ENCODE measurements at places on chromosomes 5 and 9.
A peak's percentile ranks its signal among the peaks of the same experiment; 100 is the strongest.

- no peak for DNase-seq
Observed at GRCh38 chr5:137245438-137245837, 253.7 kb downstream of the SPOCK1 start.

GRCh38 chr5:135824541-135825041 is 9.9 kb upstream of the SLC25A48 start:
- no peak for DNase-seq

DNA sequence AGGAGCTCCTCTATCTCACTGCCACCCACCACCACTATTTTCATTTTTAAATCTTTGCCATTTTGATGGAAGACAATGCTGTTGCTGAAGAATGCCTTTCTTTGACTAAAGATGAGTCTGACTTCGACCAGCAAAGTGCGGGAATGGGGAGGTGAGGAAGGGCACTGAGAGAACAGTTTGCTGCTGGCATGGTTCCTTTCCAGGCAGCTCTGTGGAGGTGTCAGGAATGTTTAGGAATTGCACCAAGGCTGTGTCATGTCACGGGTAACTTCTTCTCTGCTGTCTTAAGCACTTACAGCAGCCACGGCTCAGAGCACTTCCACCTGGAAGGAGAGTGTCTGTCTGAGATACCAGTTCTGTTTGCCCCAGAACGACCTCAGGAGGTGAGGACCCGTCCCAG is 41.4 kb upstream of the SHB start:
- DNase-seq: no peak

GRCh38 chr5:96253140-96253539 is 179.9 kb downstream of the PCSK1 start:
- no peak for DNase-seq

GRCh38 chr5:1412163-1412562 is 33.1 kb downstream of the SLC6A3 start:
- DNase-seq: no peak

DNA sequence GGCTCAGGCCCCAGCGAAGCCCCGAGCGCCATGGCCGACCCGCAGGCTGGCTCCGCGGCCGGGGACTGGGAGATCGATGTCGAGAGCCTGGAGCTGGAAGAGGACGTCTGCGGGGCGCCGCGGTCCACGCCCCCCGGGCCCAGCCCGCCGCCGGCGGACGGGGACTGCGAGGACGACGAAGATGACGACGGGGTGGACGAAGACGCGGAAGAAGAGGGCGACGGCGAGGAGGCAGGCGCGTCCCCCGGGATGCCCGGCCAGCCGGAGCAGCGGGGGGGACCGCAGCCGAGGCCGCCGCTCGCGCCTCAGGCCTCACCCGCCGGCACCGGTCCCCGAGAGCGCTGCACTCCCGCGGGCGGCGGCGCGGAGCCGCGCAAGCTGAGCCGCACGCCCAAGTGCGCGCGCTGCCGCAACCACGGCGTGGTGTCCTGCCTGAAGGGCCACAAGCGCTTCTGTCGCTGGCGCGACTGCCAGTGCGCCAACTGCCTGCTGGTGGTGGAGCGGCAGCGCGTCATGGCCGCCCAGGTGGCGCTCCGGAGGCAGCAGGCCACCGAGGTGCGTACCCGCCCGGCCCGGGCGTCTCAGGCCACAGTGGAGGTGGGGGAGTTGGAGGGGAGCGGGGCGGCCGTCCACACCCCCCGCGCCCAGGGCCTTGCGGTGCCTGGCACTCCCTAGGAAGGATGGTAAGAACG is 1.6 kb downstream of the DMRT2 start:
- no peak for DNase-seq

DNA sequence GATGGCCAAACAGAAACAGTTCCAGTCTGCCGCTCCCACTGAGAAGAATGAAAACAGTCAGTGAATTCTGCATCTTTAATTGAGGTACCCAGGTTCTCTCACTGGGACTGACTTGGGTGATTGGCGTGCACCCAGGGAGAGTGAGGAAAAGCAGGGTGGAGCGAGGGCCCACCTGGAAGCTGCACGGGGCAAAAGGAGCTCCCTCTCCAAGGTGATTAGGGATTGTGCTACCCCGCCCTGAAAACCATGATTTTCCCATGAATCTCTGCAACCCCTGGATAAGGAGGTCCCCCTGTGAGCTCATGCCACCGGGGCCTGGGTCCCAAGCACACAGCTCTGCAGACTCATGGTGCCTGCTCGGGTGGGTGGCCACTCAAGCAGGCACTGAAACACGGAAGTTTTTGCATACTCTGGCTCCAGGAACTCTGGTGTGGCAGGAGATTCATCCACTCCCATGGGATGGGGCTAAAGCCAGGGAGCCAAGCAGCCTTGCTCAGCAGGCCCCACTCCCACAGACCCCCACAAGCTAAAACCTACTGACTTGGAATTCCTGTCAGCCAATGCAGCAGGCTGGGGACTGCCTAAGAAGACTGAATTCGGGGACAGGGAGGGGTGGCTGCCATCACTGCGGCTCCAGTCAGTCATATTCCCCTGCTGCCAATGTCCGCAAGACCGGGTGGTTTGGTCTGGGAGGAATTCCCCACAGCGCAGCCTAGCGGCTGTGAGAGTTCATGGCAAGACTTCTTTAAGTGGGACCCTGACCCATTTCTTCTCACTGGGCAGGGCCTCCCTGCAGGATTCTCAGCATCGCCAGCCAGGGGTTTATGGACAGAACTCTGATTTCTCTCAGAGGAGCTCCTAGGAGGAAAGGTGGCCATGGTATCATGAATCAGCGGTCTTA is 652.2 kb upstream of the RGMB start:
- no peak for DNase-seq

DNA sequence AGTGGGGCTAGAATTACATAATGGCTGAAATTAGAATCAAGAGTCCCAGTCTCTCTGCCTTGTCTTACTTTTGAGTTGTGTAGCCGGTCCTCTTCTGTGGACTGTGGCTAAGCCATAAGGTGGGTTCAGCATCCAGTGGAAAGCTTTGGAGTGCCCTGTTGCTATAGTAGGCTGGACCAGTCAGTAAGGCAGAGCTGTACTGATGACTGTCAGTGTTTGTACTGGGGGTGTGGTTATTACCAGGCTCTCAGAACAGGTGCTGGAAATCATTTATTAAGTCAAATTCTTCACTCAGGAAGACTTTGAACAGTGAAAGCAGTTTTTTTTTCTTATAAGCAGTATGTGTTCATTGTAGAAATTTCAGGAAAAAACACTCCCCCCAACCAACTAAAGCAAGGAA is 129.4 kb downstream of the ZSWIM6 start:
- no peak for DNase-seq

DNA sequence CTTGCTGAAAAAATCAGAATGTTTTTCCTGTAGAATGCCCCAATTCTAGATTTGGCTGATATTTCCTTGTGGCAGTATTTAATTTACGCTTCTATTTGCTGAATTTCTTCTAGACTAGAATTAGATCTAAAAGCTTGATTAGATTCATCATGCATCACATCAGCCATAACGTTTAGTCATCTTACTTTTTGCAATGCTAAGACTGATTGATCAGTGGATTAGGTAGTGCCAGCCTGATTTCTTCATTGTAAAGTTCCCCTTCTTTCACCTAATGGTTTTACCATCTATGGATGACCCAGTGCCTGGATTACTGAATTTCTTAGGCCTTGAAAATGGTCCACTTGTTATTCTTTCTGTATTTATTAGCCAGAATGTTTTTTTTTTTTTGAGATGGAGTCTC is 83.9 kb downstream of the PBX3 start:
- no peak for DNase-seq

GRCh38 chr9:99822109-99822805 is 572 bp downstream of the NR4A3 start:
- no peak for DNase-seq

DNA sequence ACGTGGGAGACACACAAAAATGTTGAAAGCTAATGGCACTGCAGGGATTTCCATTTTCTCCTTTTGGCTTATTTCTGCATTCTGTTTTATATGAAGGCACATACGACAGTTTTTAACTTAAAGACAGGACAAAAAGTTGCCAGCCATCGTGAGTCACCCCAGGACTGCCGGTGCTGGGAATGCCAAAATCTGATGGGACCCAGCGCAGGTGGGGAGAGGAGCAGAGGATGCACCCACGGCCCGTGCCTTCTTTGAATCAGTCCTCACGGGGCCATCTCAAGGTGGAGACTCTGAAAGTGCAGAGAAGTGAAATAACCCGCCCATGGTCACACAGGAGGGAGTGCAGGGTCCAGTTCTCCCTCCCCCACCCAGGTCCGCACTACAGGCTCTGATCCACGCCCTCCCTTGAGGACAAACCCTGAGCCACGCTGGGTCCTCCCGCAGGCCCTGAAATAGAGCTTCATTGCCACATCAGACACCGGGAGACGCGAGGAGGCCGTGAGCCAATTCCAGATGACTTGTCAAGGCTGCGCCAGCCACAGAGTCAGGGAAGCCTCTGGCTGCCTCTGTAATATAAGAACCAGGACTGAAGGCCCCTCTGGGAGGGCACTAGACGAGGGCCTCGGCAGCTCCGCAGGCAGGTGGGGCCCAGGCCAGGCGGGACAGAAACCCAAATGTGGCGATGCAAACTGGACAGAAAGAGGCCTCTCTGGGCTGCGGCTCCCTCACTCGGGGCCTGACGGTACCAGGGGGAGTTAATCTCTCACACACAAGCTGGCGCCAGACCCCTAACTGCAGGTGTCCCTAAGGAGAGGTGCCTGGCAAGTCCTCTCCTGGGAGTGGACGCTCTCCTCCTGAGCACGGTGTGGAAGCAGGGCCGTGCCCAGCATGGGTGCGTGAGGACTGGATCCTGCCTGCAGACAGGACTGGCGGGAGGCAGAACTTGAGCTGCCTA is 22.9 kb downstream of the ADAMTS2 start:
- DNase-seq: no peak

DNA sequence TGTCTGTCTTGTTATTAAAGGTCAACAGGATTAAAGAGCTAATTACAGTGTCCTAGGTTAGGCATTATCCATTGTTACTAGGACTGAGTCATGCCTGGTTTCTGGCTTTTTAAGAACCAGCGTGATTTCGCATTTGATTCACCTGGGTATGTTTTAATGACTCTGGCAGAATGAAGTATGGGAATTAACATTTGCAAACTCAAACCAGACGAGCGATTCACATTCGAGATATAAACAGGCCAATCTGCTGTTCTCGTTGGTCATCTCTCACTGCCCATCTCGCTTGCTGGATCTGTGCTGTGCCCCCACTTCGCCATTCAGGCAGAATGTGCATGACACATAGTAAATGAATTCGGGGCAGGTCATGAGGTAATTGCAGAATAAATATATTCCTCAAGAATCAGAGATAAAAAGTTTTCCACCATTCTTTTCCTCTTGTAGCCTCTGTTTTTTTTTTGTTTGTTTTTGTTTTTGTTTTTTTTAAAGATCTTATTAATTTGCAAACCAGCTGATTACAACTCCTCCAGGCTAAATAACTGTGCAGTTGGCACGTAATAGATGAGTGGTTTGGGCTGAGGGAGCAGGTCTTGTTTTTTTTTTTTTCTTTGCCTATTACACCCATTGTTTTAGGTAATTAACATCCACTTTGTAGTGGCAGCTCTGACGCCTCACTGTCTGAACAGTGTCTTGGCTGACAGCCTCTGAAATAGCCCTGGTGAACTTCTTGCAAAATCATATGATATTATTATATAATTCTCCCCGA is 313.5 kb upstream of the MSX2 start:
- peak; percentile 29 for DNase-seq
